ENCODE measurements at places on chromosomes 4 and X.

DNA sequence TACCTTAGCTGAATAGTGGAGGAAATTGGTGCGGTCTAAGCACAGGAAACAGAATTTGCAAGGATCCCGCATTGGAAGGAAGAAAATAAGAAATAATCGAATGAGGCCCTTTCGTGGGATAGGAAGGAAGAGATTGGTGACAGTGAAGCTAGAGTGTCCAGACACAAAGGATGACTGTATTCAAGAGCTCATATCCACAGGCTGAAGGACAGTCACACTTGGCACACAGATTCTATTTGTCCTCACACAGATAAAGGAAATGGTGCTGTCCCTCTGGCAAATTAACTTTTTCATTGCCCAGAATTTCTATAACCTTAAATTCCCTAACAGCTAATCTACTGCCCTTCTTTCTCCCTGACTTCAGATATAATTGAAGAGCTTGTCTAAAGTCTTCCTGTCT lies 2188.9 kb upstream of the TENM3 start:
- DNase-seq, result no peak

GRCh38 chr4:105191621-105192210 lies 45.0 kb downstream of the TET2 start:
- no peak for DNase-seq

DNA sequence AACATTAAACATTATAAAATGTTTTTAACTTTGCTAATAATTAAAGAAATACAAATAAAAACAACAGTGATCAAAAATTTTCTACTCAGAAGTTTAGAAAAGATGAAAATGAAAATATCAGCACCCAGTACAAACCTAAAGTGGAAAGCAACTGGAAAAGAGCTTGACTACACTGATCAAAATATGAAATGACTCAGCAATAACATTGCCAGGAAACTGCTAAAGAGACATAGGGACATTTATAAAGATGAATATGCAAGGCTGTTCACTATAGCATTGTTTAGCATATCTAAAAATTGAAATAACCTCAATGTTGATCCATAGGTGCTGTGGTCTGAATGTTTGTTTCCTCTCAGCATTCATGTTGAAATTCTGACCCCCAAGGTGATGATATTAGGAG lies 88.5 kb upstream of the NOCT start:
- no peak for DNase-seq

GRCh38 chr4:66059136-66059535 lies 388.8 kb upstream of the EPHA5 start:
- no peak for DNase-seq

GRCh38 chr4:108906006-108906405 lies 143.2 kb upstream of the ETNPPL start:
- no peak for DNase-seq

DNA sequence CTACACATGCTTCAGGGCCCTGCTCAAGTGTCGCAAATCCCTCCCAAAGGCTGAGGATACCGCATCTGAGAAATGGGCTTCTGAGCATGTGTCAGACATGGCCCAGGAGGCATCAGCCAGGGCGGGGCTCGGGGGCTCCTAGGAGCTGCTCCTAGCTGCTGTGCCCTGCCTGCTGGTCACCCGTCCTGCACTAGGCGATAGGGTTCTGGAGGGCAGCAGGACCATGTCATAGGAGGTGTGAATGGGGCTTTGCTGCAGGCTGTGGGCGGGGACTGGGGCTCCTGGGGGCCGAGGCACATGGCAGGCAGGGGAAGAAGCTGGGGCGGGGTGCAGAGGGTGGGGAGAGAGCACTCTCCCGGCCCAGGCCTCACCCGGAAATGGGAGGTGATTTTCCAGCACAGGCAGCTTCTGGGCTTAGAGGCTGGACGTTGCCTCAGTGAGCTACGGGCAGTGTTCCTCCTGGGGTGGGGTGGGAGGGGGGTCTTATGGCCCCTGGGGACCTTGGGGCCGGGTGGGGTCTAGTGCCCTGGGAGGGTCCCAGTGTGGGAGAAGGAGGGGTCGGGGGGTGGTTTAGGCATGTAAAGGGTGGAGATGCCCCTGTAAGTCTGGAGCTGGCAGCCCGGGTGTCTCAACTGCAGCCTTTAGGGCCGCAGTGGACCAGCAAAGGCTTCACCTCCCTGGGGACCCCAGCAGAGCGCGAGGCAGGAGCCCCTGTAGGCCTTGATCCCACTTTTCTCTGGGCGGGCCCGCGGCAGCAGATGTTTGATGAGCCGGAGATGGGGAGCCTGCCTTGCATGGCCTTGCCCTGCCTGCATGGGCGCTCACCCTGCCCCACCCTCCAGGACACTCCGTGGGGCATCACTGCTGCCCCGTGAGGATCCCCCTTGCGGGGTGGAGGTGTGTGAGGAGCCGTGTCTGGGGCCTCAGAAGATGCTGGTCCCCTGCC lies 98.6 kb upstream of the LRPAP1 start:
- no peak for DNase-seq

- no peak for DNase-seq
These were observed 44.8 kb downstream of the GAB1 start for GRCh38 chr4:143381189-143382118.

- no peak for DNase-seq
These were observed 38.4 kb downstream of the AREG start for GRCh38 chr4:74483226-74483911.

GRCh38 chr4:73451404-73451803 lies 15.4 kb downstream of the AFP start:
- DNase-seq, result no peak

- DNase-seq, result no peak
These were observed 129.4 kb upstream of the ACSL4 start for GRCh38 chrX:109862433-109862832.
